NCI-H2081 (cell line): ENCODE measurements at places on chromosomes 1 and 21.

DNA sequence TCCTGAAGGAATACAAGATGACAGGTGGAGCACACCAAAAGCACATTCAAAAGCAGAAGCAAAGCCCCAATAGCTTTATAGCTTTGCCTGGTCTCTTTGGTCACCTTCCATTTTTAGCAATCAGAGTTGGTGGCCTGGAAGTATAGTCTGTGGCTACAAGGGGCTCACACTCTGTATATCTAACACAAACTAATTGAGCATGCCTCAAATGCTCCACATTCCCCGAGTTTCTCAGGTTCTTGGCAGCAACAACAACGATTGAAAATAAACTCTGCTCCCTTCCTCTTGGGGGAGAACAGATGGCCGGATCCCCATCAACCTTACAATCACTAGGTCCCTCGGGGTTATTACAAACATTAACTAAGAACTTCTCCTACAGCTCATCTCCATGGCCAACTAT is 24.9 kb upstream of the TADA1 start:
- no peak for DNase-seq

DNA sequence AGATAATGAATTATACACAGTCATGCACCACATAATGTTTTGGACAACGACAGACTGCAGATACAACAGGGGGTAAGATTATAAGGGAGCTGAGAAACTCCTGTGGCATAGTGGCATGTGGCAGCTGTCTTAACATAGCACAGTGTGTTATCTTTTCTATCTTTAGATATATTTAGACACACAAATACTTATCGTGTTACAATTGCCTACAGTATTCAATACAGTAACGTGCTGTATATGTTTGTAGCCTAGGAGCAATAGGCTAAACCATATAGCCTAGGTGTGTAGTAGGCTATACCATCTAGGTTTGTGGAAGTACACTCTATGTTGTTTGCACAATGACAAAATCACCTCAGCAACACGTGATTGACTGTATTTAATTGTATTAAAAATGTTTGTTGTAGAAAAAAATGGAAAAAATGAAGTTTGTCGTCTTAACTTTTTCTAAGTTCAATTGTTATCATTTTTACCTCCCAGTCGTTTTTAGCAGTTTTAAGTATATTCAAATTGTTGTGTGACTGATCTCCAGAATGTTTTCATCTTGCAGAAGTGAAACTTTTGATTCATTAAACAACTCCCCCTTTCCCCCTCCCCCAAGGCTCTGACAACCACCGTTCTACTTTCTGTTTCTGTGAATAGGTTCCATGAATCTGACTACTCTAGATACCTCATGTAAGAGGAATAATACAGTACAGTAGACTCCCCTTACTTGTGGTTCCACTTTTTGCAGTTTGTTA is 351.0 kb upstream of the B3GALT2 start:
- DNase-seq = no peak

- DNase-seq = no peak
These were observed 9.0 kb downstream of the TRIM67 start for GRCh38 chr1:231170875-231171274.

DNA sequence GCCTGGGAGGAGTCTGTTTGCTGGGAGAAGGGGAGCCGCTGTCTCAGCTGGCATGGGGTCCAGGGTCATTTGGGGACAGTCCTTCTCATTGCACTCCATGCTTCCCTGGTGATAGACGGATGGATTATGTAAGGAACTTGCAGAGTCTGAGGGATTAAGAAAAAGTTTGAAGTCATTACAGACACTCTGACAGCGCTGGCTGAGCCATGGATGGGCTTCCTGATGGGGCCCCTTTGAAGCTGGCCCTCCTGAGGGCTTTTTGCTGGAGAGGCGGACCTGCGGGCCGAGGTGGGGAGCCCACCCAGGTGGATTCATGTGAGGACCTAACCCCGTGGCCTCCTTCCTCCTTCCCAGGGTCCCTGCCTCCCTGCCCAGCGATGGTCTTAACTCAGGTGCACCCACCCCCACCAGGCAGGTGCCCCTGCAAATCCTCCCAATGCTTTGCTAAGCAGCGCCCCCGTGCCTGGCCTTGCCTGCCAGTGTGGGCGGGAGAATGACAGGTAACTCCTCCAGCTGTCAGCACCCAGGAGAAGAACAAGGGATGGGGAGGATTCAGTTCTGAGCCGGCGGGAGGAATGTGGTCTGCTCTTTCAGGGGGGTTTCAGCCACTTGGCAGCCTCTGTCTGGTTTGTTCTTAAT is 24.2 kb upstream of the C1orf174 start:
- DNase-seq = no peak

DNA sequence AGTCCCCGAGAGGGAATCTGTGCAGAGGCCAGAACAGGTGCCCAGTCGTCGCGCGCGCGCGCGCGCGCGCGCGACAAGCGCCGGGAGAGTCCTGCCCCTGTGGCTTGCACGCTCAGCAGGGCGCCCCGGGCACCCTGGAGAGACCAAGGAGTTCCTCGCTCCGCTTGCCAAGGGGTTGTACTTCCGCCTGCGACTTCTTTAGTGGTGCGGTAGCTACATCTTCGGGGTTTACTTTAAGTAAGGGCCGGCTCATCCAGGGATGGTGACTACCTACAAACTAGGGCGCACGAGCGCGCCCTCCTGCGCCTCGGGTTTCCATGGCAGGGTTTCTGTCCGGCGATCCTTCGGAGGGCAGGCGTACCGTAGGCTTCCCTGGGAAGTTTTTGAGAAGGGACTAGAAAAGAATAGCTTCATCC is 1.4 kb downstream of the LHX4 start:
- DNase-seq = no peak

DNA sequence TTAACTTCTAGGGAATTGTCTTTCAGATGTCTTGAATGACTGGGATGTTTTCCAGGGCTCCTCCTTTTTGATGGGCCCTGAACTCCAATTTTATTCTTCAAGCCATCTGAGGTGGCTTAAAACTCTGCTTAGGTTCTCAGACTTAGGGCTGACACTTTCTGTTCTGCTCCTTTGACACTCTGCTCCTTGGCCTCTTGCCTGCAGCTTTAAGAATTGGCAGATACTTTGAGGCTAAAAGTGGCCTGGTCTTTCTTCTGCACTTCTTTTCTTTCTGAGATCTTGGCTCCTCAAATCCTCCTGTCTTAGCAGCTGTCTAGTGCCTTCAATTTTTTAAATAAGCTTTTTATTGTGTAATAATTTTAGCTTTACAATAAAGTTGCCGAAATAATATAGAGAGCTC is 294.6 kb downstream of the RPS6KC1 start:
- no peak for DNase-seq

DNA sequence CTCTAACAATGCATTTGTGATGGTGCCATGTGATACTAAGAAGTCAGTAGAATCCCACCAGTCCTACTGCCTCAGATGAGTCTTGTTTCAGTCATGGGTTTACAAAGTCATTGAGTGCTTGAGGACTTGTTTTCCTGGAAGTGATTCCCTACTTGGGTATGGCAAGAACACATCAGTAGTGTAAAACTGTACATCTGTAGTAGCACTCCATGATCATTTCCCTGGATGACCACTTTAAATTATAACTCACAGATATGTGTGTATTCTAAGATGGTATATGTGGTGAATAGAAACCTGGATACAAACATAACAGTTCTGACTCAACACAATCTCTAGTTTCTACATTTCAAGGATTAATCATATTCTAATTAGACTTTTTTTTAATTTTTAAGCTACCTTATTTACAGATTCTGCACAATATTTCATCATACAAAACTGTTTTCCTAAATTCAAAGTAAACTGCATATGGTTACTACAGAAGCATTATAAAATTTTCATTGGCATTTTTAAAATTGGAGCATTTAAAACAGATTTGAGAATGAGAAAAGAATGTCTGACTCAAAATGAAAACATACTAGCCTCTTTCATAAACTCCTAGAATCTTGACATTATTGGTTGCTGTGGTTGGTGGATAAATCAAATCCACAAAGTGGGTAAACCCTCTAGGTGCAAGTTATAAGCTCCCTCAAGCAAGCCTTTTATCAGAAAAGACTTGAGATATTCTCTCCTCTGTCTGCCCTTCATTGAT is 6.8 kb upstream of the PSMG1 start:
- no peak for DNase-seq

- no peak for DNase-seq
These were observed 64.8 kb downstream of the SLX9 start for GRCh38 chr21:45004481-45005247.

DNA sequence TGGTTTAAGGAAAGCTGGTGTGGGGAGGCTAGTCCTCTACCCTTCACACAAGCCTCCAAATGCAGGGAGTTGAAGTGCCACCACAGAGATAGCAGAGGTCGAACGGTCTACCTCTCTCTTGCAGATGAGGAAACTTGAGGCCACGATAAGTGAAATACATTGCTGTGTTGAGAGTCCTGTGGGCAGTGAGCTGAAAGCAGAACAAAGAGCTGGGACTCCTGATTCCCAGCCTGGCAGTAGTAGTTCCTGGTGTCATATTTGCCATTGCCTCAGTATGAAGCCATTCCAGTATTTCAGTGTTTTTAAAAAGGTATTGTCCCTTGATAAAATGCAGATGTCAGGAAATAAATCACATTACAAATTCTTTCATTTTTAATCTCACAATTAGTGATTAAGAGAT is 28.6 kb downstream of the AK4 start:
- DNase-seq = no peak
